ENCODE measurements at places on chromosomes 7 and 10.

DNA sequence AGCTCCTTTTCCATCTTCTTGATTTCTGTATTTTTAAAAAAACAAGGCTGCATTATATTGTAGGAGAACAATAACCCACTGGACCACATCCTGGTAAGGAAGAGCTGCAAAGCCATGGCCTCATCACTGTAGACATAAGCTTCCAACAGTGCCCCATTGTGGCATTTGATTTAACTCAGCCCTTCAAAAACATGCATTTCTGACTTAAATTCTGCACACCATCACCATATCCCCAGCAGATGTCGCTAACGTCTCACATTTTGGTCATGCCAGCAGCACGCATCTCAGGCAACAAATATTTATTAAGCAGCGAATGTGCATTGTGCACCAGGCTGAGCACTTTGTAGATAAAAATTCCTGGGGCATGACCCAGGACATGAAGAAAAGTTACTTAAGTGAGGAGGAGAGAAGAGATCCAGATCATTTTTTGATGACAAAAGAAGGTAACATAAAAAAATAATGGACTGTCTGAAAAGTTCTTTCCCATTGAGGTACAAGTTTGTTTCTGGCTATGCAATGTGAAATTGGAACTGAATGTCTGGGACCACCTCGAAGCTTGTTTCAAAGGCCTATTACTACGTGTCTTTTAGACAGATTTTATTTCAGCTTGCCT lies 164.6 kb upstream of the CDCA7L start:
- peak; percentile 1 for DNase-seq

GRCh38 chr7:28759475-28759971 lies 198.6 kb downstream of the TRIL start:
- no peak for DNase-seq

GRCh38 chr7:32879460-32879859 lies 12.1 kb downstream of the KBTBD2 start:
- DNase-seq: no peak

DNA sequence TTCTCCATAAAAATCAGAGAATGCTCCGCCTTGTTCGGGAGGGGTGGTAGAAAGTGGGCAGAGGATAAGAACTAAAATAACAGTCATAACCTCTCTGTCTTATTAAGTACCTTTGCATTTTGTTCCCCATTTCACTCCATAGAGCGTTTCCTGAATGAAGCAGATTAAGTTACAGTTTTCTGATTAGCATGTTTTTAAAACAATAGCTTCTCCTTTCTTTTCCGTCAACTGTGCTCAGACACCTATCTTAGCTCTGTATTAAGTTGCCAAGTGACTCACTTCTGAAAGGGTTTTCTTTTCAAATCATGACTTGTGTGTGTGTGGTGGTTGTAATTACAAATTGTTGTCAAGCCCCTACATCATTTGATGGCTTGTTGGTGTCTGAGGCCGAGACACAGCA lies 1.4 kb downstream of the HABP2 start:
- no peak for DNase-seq

GRCh38 chr7:24039991-24040624 lies 243.9 kb upstream of the NPY start:
- DNase-seq: no peak

GRCh38 chr10:788796-789748 lies 99.6 kb upstream of the DIP2C start:
- DNase-seq: no peak

DNA sequence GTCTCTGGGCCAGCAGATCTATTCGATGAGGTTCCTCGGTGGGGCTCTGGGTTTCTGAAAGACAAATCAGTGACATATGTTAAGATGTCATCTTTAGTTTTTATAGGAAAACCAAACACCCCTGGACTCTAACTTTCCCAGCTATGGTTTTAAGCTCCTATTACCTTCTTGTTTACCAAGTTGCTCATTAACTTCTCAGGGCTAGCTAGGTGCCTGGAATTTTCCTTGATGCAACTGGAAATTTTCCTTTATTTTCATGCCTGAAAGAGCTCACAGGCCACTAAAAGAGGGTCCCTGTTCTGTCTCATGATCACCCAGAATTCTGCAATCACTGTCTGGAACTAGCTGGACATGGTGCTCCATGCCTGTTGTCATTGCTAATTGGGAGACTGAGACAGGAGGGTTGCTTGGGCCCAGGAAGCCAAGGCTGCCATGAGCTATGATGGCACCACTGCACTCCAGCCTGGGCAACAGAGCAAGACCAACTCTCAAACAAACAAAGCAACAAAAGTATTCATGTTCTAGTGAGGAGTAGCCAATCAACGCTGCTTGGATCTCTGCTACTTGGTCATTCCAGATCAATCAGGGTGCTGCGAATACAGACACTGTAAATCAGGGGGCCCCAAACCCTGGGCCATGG lies 1173.5 kb upstream of the AUTS2 start:
- no peak for DNase-seq

- no peak for DNase-seq
Measured at GRCh38 chr10:34341473-34341872, 473.6 kb downstream of the PARD3 start.

DNA sequence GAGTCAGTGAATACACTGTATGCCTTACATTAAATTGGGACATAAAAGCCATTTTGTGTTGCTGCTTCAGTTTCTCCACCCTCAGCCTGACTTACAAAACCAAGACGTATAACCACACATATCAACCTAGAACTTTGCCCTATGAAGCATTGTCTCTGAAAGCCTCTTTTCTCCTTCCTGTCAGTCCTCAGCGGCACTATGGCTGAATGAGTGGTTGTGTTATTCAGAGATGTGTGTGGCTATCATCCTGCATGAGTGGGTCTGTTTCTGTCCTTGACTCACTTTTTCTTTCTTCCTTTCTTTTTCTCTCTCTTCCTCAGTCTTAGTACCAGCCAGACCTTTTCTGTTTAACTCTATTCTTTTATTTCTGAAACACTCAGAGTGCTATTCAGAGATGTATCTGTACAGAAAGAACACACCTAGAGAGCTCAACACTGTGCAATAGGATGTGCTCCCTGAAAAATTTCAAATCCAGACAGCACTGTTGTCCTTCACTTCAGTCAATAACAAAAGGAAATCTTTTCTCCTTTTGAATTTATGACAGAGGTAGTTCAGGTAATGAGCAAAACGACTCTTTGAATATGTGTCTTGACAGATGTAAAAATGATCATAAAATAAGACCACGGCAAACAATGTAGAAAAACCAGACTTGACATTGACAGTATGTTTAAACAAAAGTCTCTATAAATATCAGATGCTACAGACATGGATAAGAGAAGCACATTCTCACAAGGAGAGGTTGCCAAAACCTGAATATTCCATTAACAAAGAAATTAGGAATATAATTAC lies 163.3 kb upstream of the FEZF1 start:
- no peak for DNase-seq

DNA sequence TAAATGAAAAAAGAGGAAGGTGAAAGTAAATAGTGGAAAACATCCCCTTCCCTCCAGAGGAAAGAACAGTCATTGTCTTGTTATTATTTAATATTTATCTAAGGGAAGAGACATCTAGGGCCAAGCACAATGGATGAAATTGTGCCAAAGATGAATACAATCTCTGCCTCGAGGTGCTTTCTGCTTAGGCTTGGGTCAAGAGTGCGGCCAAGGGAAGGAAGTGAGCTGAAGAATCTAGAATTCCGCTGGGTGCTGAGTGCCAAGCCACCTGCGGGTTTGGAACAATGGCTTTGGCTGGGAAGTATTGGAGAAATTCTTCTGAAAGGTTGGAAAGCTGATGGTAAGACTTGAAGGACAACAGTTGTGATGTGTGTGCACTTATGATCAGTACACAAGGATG lies 531.3 kb upstream of the FZD8 start:
- no peak for DNase-seq

DNA sequence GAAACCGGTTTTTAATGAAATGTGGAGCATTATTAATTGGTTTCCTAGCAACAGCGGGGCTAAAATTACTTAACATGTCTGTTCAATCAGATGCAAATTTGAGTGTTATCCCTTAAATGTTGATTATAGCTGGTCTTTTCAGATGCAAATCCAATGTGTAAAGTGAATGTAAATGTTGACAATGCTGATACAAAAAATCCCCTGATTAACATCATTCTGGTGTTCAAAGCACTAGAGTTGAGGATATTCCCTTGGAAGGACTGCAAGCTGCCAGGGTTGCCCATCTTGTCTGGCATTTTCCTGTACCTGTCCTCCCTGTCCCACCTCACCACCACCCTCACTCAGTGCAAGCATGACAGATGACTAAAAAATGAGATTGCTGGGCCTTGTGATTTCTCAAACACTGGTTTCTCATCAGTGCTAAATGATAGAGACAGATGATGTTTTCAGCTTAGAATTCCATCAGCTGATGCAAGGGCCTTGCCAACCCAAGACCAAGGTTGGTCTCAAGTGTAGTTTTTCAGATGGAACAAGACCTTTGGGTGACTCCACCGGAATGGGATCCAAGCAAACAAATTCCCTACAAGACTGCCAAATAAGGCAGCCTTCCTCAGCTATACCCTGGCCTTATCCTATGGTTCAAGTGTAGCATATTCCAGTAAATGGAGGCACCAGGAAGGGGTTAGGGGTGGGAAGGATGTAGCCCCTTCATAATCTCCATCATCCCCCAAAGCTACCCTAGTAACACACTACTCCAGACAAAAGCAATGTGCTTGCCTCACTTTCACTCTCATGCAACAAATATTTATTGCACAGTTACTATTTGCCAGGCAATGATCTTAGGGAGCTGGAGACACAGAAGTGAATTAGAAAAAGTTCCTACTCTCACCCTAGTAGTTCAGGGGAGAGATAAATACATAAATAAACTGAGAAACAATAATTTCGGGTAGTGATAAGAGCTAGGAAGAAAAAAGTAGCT lies 54.9 kb downstream of the JAZF1 start:
- DNase-seq: no peak

DNA sequence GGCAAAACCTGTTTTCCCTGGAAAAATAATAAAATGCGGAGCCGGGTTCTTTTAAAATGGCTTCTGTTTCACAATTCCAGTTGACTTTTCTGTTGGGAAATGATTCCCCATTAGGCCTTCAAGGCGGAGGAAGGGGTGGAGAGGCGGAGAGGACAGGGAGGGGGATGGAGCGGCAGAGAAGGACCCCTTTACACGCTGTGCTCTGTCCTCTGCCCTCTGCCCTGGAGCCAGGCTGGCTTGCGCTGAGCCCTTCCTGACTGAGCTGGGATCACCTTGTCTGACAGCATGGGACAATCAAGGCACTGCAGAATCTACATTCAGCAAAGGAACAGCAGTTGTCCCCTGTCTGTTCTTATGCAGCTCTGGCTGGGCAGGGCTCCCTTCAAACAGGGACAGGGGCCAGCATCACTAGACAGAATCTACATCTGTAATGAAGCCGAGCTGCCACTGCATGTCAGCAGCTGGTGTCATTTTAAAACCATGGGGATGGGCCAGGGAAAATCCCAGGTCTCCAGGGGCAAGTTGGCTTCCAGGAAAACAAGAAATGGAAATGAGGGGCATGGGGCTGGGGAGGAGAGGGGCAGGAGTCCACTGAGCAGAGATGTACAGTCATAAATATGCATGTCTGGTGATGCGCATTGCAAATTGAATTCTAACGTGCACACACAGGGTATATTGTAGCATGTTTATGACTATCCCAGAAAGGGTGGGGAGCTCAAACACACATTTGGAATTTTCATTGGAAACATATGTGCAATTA lies 120.0 kb downstream of the MKX start:
- no peak for DNase-seq

DNA sequence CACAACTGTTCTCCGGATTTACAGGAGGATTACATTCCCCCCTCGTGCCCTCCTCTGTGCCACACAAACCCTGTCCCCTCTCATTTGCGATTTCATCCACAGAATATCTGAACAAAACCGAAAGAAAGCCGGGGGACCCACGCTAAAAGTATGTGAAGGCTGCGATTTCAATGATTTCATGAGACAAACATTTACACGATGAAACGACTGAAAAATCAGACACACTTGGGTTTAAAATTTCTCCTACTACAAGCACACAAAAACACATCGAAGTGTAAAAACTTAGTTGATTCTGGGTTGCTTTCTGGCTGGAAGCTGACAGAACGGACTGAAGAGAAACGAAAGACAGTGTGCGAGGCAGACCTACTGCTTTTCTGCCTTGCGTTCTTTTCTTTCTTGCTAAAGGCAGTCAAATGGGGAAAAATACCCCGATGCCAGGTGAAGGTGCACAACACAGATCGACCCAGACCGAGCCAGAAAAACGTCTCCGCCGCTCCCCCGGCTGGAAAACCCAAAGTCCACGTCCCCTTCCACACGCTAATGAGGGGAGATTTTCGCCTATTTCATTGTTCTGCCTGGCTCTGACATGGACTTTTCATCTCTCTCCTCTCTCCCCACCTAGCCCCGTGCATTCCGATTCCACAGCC lies 1.2 kb downstream of the HIPK2 start:
- peak; percentile 11 for DNase-seq

Data from activated naive CD4-positive, alpha-beta T cell (primary cell).